NCI-H2107 (cell line): ENCODE measurements at places on chromosomes 7 and 10.
A peak's percentile ranks its signal among the peaks of the same experiment; 100 is the strongest.

GRCh38 chr10:14653271-14654161 is 121.2 kb downstream of the FAM107B start:
- no peak for DNase-seq

GRCh38 chr10:43569681-43570080 is 4.7 kb downstream of the ZNF239 start:
- DNase-seq: no peak

DNA sequence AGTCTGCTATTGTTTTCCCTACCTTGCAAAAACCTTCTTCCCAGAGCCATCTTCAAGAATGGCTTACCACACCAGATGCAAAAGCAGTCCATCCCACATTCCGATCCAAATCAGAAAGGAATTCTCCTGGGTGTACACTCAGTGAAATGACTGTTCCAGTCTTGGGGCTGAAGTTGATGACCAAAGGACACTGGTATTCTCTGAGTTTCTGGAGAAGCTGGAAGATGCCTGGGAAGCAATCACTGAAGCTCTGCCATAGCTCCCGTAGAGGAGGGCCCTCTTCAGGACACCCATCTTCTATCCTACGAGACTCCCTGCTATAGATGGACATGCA is 155.7 kb downstream of the LCOR start:
- DNase-seq: no peak

- DNase-seq: no peak
These were observed 10.4 kb upstream of the BAMBI start for GRCh38 chr10:28666751-28667467.

DNA sequence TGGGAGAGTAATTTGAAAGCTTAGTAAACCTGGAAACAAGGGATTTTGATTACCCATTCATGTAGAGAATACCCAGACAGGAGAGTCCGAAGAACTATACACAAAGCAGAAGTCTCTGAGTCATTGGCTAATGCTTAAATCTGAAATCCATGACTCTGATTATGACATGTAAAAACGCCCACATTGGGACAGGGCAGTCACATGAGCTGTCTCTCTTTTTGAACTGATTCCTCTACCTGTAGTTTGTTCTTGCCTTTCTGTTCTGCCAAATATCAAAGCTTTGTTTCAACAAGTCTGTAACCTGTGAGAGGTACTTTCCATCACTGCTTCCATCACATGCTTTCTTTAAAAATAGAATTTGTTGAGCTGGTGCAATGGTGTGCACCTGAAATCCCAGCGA is 4.3 kb upstream of the GPNMB start:
- no peak for DNase-seq

- no peak for DNase-seq
These were observed 117.9 kb downstream of the KMT2E start for GRCh38 chr7:105131890-105132289.

DNA sequence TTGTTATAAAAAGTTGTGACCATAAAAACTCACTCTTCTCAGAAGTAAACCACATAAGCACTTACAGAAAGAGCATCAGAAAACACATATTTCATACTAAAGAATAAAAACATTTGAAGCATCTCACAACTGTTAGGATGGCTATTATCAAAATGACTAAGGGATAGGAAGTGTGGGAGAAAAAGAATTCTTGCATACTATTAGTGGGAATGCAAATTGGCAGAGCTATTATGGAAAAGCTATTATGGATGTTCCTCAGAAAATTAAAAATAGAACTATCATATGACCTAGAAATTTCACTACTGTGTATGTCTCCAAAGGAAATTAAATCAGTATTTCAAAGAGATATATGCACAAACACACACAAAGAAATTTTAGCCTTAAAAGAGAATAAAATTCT is 25.2 kb upstream of the POT1 start:
- DNase-seq: no peak

DNA sequence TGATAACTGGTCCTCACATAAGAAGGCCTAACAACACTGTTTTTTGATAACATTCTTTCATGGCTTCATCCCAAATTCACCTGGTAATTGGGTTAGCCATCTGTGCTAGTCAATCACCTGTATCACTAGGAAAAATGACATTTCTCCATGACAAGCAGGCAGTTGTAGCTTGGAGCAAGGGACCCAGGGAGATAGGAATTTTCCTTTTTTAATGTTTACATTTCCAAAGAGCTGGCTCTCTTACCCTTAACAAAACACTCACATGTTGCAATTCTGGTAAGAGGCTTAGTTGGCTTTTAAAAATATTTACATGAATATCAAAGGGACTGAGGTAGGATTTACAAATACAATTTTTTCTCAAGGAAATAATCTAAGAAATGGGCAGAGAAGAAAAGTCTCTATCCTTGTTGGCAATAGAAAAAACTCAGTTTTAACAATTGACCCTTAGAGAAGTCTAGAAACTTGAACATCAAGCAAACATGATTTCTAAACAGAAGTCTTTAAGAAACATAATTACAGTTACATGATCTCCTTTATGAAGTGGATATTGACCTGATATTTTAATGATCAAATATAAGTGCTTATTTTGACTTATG is 16.1 kb upstream of the AKR1C1 start:
- DNase-seq: no peak

GRCh38 chr7:111089822-111090426 is 1.0 kb upstream of the LRRN3 start:
- DNase-seq: peak; percentile 39

- DNase-seq: no peak
These were observed 50.1 kb downstream of the SYPL1 start for GRCh38 chr7:106062006-106062405.

DNA sequence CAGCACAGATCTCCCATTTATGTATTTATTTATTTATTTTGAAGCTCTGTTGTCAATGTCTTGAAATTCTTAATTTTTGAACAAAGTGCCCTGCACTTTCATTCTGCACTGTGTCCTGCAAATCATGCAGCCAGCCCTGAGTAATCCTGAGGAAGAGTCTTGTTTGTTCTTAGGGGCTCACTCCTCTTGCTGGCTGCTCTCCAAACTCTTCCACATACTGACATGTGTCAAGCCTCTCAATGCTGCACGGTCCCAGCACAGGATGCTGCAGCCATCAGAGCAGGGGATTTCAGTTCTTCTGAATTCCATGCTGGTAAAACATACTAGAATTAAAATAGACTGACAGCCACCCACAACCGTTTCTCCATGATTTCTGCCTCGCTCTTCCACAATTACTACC is 207.2 kb downstream of the PARD3 start:
- DNase-seq: no peak

- no peak for DNase-seq
These were observed 5.0 kb downstream of the TPK1 start for GRCh38 chr7:144830811-144831210.

DNA sequence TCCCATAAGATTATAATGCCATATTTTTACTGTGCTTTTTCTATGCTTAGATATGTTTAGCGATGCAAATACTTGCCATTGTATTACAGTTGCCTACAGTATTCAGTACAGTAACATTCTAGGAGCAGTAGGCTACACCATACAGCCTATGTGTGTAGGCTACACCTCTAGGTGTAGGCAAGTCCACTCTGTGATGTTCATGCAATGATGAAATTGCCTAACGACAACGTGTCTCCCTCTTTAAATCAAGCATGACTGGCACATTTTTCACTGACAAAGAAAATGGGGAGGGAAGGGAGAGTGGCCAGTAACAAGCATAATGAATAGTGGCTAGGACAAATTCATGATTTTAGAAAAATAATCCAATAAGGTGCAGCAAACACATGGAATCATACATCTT is 1.7 kb downstream of the NCAPG2 start:
- no peak for DNase-seq
